MM.1S (cell line): ENCODE measurements at places on chromosomes 6 and 20.

DNA sequence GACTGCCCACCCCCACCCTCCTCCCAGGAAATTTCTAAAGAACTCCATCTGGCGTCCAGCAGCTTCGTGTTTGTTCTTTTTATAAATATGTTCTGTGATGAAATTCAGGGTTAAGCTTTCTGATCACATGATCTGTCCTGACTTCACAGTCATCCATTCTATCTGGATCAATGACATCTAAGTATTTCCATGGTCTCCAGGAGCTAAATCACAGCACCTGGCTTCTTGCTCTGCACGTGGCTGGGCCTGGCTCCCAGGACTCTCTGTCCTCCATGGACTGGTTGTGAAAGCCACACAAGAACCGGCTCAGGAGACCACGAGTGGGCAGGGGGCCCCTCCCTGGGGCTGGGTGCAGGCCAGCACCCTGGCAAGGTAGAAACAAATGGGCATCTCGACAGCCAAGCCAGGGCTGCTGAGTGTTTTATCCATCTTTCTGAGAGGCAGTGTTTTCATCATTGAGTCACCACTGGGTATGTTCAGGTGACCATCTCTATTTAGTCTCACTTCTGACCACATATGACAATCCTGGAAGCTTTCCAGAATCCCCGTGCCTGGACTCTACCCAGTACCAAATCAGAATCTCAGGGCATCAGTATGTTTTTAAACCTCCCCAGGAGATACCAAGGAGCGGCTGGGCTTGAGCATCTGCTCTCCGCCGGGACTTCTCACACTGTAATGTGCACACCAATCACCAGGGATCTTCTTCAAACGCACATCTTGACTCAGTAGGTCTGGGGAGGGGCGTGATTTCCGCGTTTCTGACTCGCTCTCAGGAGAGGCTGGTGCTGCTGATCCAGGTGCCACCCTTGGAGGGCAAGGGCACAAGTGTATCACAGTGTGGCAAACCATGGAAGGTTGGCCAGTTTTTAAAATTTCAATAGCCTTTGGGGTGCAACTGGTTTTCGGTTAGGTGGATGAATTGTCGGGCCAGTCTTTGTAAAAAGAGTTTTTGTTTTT is 31.6 kb upstream of the PXDC1 start:
- no peak for DNase-seq

DNA sequence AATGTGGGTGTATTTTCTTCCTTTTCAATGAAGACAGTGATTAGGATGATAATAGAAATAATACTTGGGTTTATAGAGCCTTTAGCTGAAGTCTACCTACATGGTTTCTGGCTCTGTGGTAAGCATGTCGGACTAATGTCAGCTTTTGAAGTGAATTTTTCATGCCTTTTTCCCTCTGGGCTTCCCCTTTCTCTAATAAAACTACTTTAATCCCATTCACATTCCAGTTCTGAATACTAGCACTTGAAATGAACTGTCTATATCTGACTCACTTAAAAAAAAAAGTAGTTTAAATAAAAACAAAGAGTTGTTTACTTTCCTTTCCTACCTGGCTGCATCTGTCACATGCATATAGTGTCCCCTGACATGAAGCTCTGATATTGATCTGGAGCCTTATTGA is 545.9 kb upstream of the FLRT3 start:
- no peak for DNase-seq

GRCh38 chr6:157219201-157220200 is 103.8 kb downstream of the TMEM242 start:
- no peak for DNase-seq

DNA sequence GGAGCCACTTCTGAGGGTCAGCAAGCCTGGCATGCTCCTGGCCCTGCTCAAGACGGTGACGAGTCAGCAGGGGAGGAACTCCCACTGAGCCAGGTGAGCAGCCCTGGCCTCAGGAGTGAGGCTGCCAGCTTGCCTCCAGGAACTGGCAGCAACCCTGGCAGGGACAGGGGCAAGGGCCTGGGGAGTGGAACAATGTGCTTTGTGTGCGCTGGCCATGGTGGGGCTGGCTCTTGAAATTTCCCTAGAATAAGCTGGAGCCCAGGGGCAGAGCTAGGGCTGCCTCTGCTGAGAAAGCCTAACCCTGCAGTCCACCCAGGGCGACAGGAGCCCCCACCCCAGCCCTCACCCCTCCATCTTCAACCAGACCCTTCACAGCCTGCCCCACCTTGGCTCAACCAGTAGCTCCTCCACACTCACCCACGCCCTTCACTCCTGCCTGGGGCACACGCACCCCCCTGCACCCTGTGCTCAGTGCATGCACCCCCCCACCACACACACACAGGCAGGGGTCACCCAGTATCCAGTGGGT is 88.0 kb downstream of the MRPL14 start:
- no peak for DNase-seq

DNA sequence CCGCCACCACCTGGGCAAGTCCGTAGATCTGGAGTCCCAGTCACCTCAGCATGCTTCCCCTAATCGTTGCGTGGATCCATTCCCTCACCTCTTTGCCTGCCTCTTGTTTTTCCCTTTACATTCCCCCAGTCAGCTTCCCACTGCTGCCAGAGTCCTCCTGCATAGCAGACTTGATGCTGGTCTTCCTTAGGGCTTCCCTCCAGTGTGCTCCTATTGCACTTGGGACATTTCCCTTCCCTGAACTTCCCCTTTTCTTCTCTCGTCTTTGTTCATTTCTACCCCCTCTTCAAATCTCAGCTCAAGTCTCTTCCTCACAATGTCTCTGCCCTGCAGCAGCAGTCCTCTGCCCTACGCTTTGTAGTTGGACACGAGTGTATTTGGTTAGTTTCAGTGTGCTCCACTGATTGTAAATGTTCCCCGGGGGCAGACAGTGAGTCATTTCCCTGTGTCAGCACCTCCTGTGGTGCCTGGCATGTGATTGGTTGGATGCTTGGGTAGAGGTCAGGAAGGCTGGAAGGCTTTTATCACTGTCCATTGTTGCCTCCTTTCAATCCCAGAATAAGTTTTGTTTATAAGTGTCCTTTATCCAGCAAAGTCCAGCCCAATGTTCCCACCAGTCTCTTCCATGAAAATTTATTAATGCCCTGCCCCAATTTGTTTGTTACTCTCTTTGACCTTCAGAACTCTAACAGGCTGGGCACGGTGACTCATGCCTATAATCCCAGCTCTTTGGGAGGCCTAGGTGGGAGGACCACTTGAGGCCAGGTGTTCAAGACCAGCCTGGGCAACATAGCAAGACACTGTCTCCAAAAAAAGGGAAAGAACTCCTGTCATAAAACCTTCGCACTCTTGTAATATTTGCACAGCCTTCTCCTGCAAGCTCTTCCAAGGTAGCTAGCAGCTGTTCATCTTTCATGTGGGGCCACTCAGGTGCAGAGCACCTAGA is 38.3 kb downstream of the FAM120B start:
- DNase-seq: no peak

- DNase-seq: no peak
Observed at GRCh38 chr6:4021854-4022695, 56.9 kb downstream of the FAM217A start.

- DNase-seq: no peak
Observed at GRCh38 chr20:22560817-22561216, 23.6 kb downstream of the FOXA2 start.

GRCh38 chr6:69138148-69138547 is 503.1 kb downstream of the ADGRB3 start:
- no peak for DNase-seq

DNA sequence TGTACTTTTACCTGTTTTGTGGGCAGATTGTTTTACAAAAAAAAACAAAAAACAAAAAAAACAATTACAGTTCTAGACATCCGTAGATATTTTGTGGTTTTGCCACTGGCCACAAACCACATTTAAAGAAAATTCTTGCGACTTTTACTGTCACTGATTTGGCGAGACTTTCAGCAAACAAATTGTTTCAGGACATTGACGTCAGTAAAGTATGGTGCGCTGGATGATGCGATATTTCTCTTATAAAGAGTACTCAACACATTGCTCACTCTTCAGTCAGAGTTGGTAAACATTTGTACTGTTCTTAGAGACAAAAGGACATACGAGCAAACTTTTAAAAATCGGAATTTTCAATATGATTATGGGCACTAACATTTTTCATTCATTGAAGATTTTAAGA is 229.8 kb downstream of the HAO1 start:
- no peak for DNase-seq

- DNase-seq: no peak
Observed at GRCh38 chr20:2596673-2597279, 55.7 kb upstream of the NOP56 start.

DNA sequence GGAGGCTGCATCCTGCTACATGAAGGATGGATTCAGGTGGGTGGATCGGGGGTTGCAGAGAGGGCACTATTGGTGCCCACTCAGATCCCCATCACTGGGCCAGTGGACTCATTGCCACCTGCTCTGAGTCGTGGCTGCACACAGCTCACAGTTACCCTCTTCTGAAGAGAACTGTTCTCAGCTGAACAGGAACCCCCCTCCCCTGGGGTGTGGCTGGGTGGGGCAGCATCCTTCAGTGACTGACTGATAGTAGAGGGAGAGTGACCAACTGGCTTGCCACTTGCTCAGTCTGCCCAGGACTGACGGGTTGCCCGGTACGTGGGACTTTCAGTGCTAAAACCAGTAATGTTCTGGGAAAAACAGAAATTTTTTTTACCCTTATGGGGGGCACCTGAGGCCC is 494.0 kb upstream of the CHD6 start:
- no peak for DNase-seq

DNA sequence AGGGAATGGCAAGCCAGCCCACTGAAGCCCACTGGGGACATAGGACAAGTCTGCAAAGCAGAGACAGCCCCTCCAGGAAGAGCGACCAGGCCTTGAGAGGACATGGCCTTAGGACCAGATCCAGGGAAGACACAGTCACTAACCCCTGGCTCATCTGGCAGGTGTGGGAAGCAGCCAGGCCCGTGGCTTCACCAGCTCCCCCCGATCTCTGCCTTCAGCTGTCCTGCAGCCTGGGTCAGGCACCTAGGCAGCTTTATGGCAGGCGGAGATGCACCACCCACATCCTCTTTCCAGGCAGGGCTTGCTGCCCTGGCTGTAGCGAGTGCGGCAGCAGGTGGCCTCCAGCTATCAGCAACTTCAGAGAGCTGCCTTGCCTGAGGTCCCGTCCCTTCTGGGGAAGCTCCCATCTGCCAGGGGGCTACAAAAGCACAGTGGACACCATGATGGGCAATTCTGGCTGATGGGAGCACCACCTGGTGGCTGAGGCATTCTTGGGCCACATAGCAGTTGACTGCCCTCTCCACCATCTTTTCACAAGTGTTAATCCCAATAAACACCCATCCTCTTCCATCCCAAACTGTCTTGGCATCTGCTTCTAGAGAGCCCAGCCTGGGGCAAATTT is 85.8 kb downstream of the DZANK1 start:
- no peak for DNase-seq

DNA sequence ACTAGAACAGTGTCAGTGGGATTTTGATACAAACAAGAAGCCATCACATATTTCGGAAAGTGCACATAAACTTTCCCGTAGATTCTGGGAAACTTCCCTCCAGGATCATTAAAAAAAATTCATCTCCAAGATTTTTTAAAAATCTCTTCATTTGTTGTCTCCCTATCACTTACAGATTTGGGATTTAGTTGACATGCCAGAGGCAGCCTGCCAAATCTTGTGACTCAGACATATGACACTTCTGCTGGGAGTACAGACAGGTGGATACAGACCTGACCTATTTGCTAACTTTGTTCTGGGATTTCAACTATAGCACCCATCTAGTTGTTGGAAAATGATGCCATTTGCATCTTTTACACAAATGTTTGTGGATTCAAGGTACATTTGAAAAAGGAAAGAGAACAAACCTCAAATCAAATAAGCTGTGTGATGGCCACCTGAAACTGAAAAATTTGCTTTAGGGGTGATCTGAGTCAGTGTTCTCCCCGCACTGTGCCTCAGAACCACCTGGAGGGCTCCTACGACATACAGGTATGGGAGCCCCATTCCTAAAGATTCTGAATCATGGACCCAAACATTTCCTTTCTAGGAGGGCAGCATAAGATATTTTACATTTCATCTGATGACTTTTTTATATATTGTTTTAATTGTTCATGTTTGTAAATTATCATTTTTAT is 21.9 kb upstream of the CD2AP start:
- no peak for DNase-seq

DNA sequence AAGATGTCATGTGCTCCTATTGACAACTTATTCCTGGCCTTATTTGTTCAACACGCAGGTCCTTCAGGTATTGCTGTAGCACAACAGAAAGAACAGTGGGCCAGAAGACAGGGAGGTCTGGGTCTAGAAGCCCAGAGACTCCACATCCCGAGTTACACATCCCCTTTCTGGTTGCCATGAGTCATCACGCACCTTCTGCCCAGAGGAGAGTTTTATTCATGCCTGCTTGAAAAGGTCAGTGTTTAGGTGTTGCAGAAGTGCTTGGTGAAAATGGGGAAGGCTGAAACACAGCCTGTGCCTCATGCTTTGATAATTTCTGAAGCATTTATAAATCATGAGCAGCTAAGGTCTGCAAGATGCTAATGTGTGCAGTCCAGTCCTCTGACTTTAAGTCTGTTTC is 256.4 kb downstream of the GMPR start:
- DNase-seq: no peak

GRCh38 chr6:25640446-25640845 is 11.6 kb upstream of the SCGN start:
- no peak for DNase-seq

GRCh38 chr6:160031442-160031841 is 62.6 kb downstream of the IGF2R start:
- DNase-seq: no peak

DNA sequence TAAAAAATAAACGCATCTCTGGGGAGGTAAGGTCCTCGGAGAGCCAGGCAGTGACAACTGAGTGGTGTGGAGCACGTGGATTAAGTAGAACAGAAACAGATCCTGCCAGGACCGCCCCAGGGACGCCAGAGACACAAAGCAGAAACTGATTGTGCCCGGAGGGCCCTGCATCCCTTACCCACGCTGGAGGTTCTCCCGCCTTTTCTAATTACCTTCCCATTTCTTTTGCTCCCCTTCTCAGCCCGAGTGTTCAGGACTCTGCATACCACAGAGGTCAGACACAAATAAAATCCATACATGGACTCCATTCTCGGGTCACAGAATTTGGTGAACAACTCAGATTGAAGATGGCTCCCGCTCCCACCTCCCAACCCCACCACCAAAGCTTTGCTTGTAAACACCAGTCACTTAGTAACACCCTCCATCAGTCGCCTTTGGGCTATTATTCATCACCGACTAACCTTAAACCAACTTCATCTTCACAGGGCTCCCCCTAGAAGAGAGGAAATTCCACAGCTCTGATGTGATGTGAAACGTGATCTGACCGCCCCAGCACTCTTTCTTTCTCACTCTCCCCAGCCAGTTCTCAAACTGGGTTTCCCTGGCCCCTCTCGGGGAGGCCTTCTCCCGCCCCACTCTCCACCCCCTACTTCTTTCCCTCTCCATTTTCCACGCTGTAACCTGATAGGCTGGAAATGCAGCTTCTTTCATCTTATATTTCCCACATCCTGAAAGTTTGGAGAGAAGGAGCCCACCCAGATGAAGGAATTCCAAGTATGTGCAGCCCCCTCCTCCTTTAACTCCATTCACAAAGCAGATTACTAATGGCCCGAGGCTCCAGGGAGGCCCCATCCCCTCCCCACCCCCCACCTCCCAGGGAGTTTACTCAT is 32.5 kb upstream of the PIM1 start:
- no peak for DNase-seq

GRCh38 chr6:168403370-168404005 is 37.5 kb upstream of the SMOC2 start:
- peak; percentile 15 for DNase-seq

- DNase-seq: peak; percentile 38
Observed at GRCh38 chr6:137968901-137969300, 101.8 kb downstream of the TNFAIP3 start.
